M059J (cell line): ENCODE measurements at places on chromosomes 5 and 9. TPM values are rescaled to one million over a fixed set of nuclear protein-coding genes. Genes with fewer than 3 reads are reported as not detected.

GRCh38 chr5:111753884-111754589 lies 3.0 kb downstream of the NREP start:
- DNase-seq, result no peak

The PCDHA11 gene
- 0.07 and 0.27 TPM in 2 replicates for total RNA-seq

DNA sequence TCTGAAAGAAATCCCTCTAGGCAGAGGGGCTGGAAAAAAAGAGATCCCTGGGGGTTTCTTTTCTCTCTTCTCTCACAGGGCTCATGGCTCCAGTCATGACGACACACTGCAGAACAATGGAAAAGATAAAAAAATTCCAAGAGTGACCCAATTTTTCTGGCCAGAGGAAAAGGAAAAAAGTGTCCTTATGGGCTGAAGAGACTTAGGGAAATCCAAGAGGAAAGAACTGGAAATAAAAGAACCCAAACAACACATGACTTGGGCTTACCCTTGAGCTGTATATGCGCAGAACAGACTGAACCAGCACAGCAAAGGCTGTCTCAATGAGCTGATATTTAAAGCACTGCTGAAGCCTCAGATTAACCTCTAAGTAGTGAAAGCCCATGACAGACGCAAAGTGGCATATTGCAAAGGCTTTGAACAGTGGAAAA lies 102.4 kb downstream of the SMIM23 start:
- no peak for DNase-seq

- peak; percentile 60 for DNase-seq
Observed at GRCh38 chr5:138077064-138077696, 6.7 kb upstream of the WNT8A start.

DNA sequence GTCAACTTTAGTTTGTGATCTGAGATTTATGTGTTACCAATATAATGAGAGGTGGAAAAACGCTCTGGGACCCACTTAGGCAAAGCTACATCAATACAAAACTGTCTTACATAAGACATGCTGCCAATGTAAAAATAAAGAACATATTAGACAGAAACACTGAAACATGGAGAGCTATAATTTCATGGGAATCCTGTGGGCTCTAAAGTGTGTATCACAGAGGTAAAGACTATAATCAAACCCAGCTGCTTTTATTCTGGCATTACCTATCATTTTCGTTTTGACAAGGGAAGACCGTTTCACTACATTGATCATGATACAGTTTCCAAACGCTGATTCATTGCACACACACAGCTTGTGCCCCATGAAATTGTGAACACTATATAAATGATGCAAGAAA lies 400.5 kb upstream of the TUSC1 start:
- DNase-seq, result no peak

The NDFIP1 gene
- total RNA-seq, result 54.8 and 83.9 TPM in 2 replicates

DNA sequence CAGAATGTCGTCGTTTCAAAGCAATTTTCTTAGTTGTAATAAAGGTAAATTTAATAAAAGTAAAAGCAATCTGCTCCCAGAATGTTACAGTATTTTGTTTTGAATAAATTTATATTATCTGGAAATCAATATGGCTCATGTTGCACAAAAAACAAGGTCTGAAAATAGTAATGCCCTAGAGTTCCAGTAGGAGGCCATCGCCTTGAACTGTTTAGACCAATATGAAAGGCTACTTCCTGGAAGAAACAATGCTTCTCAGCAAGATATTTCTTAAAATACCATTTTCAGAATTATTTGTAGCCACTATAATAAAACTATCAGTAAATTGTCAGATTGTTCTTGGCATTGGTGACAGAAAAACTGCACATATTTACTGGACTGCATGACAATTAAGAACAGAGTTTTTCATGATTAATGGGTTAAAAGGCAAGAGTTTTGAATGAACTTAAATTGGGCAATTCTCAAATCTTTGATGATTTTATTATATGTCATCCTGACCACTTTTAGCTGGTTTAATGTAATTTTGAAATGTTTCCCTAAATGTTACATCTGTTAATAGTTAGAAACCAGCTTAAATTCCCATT lies 153.2 kb downstream of the COMMD10 start:
- DNase-seq, result peak; percentile 2

DNA sequence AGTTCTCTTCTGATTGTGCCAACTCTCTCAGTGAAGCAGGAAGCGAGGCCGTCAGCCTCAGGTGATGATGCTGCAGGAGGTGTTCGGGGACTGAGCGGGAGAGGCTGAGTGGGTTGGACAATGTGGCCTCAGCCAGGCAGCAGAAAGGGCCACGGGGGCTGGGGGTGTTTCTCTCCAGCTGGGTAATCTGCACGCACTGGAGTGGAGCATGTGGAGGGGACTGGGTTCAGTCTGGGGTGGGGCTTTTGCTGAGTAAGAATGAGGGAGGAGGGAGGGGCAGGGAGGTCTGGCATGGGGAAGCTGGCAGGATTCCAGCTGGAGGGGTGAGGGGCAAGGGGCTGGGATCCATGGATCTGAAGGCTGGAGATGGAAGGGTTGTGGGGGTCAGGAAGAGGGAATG lies 60.8 kb upstream of the PHYKPL start:
- DNase-seq, result no peak
